Activated CD4-positive, CD25-positive, alpha-beta regulatory T cell treated with anti-CD3 and anti-CD28 coated beads, Interleukin-2, amount 50 U/mL, for 16 hours (primary cell): ENCODE measurements at places on chromosomes 12 and 14.

DNA sequence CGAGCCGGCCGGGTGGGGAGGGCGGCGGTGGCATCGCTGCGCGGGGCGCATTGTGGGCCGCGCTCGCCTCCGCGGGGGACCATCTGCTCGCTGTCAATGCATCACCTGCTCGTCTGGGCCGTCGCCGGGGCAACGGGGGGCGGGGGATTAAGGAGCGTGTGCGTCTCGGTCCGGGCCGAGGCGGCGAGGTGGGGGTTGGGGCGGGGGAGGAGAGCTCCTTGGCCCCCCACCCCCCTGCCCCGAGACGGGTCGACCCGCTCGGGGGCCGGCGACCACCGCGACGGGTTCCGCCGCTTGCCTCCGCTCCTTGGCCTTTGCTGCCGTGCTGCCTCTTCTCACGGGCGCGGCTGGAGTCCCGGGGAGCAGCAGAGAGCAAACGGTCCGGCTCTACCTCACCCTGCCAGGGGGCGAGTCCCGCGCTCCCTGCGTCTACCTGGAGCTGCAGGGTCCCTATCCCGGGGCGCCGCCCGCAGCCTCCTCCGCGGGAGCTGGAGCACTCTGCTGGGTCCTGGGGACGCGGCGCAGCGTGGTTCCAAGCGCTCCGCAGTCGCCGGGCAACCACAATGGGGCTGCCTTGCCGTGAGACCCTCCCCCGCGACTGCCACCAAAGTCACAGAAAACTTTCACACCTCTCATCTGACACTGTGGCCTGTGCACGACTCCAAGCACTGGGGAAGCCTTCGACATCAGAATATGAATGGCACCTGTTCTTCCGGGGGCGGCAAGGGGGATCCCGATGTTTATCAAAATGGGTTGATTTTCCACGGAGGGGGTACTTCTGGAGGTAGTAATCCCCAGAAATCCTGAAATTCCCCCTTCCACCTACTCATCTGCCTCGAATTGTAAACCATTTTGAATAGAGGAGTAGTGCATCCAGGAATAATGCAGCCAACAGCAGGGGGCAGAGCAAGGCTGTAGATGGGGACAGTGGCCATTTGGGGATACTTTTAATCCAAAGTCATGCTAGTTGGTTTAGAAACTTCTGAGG is at the start of gene C12orf42:
Gene C12orf42, minus strand, starts transcription at position 500 of the 988 bp plus-strand sequence. CDS start 17,542 bp downstream, outside the sequence.
- DNase-seq: peak; percentile 30

- no peak for DNase-seq
These were observed 8.6 kb downstream of the BCL2L14 start for GRCh38 chr12:12079291-12079690.

DNA sequence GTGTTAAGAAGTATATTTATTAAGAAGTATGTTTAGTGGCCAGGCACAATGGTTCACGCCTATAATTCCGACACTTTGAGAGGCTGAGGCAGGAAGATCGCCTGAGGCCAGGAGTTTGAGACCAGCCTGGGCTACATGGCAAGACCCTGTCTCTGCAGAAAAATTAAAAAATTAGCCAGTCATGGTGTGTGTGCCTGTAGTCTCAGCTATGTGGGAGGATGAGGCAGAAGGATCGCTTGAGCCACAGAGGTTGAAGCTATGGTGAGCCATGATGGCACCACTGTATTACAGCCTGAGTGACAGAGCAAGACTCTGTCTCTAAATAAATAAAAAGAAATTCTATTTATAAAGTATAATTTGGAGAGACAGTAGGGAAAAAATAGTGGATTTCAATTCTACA is 20.3 kb downstream of the R3HDM2 start:
- no peak for DNase-seq

GRCh38 chr12:25625146-25625545 is 72.1 kb upstream of the LMNTD1 start:
- DNase-seq: no peak

GRCh38 chr14:73503648-73504047 is 12.9 kb downstream of the RIOX1 start:
- DNase-seq: no peak

GRCh38 chr12:27769142-27769673 is 10.8 kb upstream of the KLHL42 start:
- DNase-seq: no peak

DNA sequence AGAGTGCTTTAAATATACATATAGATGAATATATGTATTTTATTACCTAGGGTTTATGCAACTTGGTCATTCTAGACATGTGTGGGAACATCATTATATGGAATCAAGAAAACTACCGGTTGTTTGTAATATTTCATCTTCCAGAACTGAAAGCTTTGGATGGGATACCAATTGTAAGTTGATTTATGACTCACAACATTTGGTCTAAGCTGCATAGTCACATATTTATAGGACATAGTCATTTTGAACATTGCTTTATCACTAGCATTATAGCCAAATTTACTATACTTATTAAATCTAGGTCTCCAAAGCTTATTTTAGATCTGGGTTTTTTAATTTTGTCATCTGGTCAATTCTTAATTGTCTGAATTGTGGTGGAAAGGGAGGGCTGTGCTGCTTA is 83.7 kb upstream of the PCNX4 start:
- DNase-seq: no peak

DNA sequence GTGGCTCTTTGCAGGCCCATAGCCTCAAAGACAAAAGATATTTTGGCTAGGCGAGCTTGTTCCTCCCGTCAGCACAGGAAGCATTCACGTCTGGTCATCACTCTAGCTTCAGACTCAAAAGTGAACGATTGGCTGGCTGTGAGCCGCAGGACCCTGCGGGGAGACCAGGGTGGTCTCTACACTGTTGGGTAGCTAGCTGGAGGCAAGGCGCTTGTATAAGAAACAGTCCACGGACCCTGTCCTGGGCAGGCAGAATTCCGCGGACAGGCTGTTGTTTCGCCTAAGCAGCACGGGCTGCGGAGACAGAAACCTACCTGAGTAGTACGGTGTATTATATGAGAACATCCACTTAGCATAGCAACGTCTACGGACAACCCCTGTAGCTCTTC is 29.6 kb downstream of the WBP11 start:
- no peak for DNase-seq

DNA sequence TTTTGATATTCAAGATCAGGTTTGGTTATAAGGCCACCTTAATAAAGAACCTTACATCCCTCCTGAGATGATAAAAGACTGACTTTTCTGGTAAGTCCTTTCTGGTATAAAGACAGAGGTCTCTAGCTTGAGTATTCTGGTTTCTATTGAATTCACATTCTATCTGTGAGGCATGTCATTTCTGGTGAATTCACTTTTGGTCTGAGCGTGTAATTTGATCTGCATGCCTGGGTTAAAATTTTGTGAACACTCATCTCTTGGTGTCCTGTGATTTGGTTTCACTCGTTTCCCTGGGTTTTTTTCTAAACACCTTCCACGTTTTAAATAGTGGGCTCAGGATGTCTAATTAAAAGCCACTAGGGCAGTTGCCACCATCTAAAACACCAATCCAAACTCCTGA is 12.2 kb downstream of the EIF5 start:
- DNase-seq: no peak

GRCh38 chr12:13365748-13366366 is 169.3 kb downstream of the EMP1 start:
- no peak for DNase-seq

- DNase-seq: no peak
These were observed 443.3 kb downstream of the ADAMTS20 start for GRCh38 chr12:43108656-43109055.
